ENCODE measurements at places on chromosomes 7 and 10.

GRCh38 chr10:60258429-60258797 lies 131.3 kb downstream of the ANK3 start:
- no peak for DNase-seq

- DNase-seq: no peak
Observed at GRCh38 chr10:103072276-103072675, 120.8 kb downstream of the NT5C2 start.

GRCh38 chr7:83468251-83468739 lies 180.6 kb downstream of the SEMA3E start:
- peak; percentile 76 for DNase-seq

DNA sequence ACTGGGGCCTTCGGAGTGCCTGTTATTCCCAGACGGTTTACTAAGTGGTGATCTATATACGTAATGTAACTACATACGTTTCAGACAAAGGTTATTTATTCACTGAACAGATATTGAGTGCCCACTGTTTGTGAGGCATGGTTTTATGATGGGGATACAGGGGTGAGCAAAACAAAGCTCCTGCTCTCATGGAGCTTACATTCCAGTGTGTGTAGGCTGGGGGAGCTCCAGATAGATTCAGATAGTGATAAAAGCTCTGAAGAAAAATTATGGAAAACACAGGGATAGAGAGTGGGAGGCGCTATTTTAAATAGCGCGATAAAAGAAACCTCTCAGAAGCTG lies 466 bp upstream of the DNAJB12 start:
- no peak for DNase-seq

- DNase-seq: no peak
Observed at GRCh38 chr7:37289367-37289766, 159.3 kb downstream of the ELMO1 start.

GRCh38 chr10:6786579-6787031 lies 206.5 kb upstream of the PRKCQ start:
- no peak for DNase-seq

- DNase-seq: no peak
Observed at GRCh38 chr7:17274551-17275245, 23.8 kb upstream of the AHR start.

DNA sequence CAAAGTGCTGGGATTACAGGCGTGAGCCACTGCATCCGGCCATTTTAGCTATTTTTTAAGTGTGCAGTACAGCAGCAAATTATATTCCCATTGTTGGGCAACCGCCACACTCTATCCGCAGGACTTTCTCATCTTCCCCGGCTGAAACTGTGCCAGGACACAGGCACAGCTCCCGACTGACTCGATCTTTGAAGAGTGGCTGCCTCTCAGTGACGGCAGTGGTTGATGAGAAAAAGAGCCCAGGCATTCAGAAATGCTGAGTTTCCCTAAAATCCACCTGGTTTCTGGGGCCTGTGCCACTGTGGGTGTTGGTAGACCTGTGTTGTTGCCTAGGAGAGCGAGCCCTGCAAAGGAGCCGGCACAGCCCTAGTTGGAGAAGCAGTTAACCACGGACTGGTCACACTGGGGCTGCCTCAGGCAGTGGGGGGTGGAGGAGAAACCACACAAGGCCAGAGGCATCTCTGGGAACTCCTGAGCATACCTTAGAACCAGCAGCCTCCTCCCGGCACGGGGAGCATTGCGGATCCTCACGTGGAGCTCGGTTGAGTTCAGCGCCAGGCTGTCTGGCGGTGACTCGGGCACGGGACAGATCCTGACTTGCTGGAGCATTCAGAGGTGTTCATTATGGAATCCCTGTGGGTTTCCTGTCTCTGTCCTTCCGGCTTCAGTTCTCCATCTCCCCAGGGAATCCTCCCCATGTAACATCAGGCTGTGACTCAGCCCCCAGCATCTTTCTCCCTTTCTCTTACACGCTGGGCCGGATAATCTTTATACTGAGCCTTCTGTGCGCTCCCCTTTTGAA lies 16.2 kb downstream of the PFKFB3 start:
- DNase-seq: no peak
